Effector memory CD8-positive, alpha-beta T cell (primary cell): ENCODE measurements at places on chromosomes 11 and 22.

DNA sequence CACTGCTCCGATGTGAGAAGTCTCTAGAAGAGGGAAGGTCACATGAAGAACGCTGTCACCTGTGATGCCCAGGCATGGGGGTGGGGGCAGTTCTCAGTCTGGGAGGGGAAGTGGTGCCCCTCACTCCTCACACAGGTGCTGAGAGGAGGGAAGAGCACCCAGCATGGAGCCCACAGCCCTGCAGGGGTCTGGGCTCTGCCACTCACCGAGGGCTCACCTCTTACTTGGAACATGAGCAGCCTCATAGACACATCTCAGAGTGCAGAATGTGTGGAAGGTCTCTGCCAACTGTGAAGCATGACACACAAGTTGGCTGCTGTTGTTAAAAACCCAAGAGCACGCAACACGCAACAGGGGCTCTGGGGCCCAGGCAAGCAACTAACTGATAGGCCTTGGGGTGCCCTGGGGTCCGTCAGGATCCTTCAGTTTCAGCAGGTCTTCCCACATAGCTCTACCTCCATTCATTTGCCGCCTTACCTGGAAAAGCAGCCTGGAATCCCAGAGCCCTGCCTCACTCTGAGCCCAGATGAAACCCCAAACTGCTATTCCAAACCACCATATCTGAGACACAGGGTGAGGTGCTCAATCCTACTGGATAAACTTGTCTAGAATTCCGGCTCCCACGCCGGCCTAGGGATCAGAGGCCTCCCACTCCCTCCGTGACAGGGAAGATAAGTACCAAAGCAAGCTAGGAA lies 17.5 kb upstream of the TMPRSS4 start:
- H3K36me3 ChIP-seq: no peaks in the 10 kb centered on the region
- H3K27me3 ChIP-seq: peaks cover 10% of the 10 kb centered on the region
- H3K4me1 ChIP-seq: peaks cover 8% of the 10 kb centered on the region
- no peak for DNase-seq

GRCh38 chr11:123173040-123173855 lies 21.8 kb downstream of the CLMP start:
- H3K4me1 ChIP-seq: no peaks in the 10 kb centered on the region
- no peaks in the 10 kb centered on the region for H3K36me3 ChIP-seq
- H3K27ac ChIP-seq: no peak overlapping the region
- H3K4me3 ChIP-seq: no peak overlapping the region
- DNase-seq: no peak
- peaks cover 8% of the 10 kb centered on the region for H3K27me3 ChIP-seq

DNA sequence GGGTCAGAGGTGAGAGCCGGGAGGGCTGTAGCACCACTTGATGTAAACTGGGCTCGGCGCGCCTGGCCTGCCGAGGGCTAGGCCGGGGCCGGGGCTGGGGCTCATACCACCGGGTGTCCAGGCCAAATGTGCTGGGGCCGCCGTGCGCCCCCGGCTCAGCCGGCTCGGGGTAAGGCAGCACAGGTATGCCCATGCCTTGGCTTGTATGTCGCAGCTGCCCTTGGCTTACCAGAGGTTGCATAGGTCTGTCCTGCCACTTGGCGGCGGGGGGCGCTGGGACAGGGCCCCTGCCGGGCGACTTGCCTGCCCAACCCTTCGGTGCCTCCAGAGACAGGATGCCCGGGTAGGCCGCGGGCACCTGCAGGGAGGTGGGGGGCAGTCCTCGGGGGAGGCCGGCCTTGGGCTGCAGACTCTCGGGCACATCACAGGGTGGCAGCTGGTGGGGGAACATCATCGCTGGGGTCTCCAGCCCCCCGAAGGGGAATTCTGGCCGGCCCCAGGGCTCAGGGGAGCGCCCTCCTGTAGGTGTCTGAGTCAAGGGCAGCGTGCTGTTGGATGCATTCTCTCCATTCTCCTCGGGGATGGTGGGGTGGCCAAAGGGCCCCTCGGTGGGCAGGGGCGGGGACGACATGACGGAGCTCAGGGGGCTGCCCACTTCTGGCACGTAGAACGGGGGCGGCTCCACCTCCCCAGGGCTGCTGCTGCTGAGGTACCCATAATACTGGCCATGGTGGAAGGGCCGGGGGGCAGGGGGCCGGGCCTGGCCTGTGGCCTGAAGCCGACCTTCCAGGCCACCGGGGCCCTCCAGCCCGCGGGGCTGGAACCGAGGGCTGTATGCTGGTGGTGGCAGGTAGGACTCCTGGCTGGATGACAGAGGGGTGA lies 36.4 kb downstream of the IGSF9B start:
- H3K4me1 ChIP-seq: no peaks in the 10 kb centered on the region
- H3K36me3 ChIP-seq: no peaks in the 10 kb centered on the region
- H3K4me3 ChIP-seq: no peak overlapping the region
- H3K27me3 ChIP-seq: no peaks in the 10 kb centered on the region
- no peak overlapping the region for H3K27ac ChIP-seq

DNA sequence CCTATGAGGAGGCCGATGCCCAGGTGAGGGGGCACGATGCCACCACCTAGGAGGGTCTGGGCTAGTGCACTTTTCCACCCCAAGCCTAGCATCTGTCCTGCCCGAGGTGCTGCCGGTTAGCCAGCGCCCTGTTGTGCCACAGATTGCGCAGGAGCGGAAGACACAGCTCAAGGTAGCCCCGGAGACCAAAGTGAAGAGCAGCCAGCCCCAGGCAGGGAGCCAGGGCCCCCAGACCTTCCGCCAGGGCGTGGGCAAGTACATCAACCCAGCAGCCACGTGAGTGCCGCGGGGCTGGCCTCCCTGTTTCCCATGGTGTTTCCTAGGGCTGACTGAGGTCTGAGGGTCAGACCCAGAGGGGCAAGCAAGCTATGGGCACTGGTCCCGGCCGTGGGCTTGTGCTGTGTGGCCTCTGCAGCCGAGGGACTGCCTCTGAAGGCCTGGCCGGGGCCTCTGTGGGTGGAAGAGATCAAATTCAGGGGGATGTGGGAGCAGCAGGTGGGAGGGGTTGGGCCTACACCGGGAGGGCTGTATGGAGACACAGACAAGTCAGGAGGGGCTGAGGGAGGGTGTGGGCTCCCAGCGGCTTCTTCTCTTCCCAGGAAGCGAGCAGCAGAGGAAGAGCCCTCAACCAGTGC lies 29.1 kb downstream of the PPIL2 start:
- peak overlapping the region; percentile 82 for H3K27ac ChIP-seq
- no peaks in the 10 kb centered on the region for H3K27me3 ChIP-seq
- DNase-seq: no peak
- peaks cover 9% of the 10 kb centered on the region for H3K4me1 ChIP-seq
- H3K4me3 ChIP-seq: no peak overlapping the region
- peaks cover 59% of the 10 kb centered on the region for H3K36me3 ChIP-seq

GRCh38 chr11:96215826-96216225 lies 127.2 kb downstream of the MAML2 start:
- H3K27me3 ChIP-seq: no peaks in the 10 kb centered on the region
- H3K27ac ChIP-seq: peak overlapping the region; percentile 95
- no peak for DNase-seq
- peaks cover 48% of the 10 kb centered on the region for H3K4me1 ChIP-seq
- H3K4me3 ChIP-seq: peak overlapping the region; percentile 62
- H3K36me3 ChIP-seq: peaks cover 4% of the 10 kb centered on the region

DNA sequence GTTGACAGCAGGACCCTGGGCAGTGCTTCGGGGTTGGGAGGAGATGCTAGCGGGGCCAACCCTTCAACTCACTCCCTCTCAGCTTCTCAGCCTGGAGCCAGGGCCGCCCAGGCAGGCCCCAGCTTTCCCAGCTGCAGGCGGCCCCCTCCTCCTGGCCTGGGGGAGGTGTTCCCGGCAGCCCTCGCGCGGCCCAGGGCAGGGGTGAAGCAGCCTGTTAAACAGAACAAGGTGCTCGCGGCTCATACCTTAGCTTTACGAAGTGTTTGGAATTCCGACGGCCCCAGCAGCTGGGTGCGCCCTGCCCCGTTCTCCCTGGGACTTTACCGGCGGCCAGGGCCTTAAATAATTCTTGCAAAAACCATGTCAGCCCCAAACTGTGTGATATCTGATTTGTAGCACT lies 17.2 kb downstream of the MRPL23 start:
- DNase-seq: no peak
- no peak overlapping the region for H3K4me3 ChIP-seq
- no peak overlapping the region for H3K27ac ChIP-seq
- H3K36me3 ChIP-seq: no peaks in the 10 kb centered on the region

GRCh38 chr11:65381716-65382032 lies 772 bp downstream of the SLC25A45 start:
- H3K4me3 ChIP-seq: peak overlapping the region; percentile 93
- DNase-seq: no peak
- no peaks in the 10 kb centered on the region for H3K27me3 ChIP-seq
- H3K36me3 ChIP-seq: peaks cover 11% of the 10 kb centered on the region
- peaks cover 40% of the 10 kb centered on the region for H3K4me1 ChIP-seq
- peak overlapping the region; percentile 98 for H3K27ac ChIP-seq

DNA sequence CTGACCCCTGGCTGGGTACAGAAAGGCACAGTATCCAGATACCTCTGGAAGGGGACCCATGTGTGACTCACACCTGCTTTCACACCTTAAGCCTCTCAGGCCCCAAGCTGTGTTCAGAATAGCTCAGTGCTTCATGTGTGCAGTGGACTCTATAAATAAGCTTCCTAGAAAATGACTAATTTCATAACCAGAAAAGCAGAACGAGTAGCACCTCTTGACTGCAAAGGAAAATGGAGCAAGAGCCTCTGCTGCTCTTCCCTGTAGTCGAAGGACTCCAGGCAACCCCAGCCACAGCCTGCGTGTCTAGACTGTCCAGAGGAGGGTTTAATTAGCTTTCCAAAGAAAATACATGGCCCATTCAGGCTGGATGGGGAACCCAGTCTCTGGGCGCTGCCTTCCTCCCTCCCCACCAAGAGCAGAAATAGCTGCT lies 23.1 kb downstream of the PTPN5 start:
- H3K36me3 ChIP-seq: no peaks in the 10 kb centered on the region
- H3K27me3 ChIP-seq: peaks cover 55% of the 10 kb centered on the region
- DNase-seq: no peak

DNA sequence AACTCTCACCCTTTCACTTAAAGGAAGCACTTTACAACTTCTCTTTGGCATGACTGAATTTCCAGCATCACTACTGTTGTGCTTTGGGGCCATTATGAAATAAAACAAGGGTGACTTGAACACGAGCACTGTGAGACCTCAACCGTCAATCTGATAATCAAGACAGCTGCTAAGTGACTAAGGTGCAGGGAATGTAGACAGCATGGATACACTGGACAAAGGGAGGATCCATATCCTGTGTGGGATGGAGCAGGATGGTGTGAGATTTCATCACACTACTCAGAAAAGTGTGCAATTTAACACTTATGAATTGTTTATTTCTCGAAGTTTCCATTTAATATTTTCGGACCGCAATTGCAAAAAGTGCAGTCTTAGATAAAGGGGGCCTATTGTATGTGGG lies 16.1 kb upstream of the EXPH5 start:
- H3K27me3 ChIP-seq: peaks cover 14% of the 10 kb centered on the region
- DNase-seq: no peak
- no peaks in the 10 kb centered on the region for H3K4me1 ChIP-seq
- H3K36me3 ChIP-seq: peaks cover 3% of the 10 kb centered on the region
- no peak overlapping the region for H3K4me3 ChIP-seq
- H3K27ac ChIP-seq: no peak overlapping the region

- H3K36me3 ChIP-seq: peaks cover 4% of the 10 kb centered on the region
- H3K4me1 ChIP-seq: no peaks in the 10 kb centered on the region
- no peak overlapping the region for H3K27ac ChIP-seq
Measured at GRCh38 chr11:27281276-27281675, 81.7 kb downstream of the CCDC34 start.

- H3K4me3 ChIP-seq: peak overlapping the region; percentile 96
- peaks cover 91% of the 10 kb centered on the region for H3K36me3 ChIP-seq
- no peak for DNase-seq
- no peaks in the 10 kb centered on the region for H3K27me3 ChIP-seq
- H3K27ac ChIP-seq: peak overlapping the region; percentile 95
Measured at GRCh38 chr11:67272327-67273259, 6.3 kb downstream of the GRK2 start.

DNA sequence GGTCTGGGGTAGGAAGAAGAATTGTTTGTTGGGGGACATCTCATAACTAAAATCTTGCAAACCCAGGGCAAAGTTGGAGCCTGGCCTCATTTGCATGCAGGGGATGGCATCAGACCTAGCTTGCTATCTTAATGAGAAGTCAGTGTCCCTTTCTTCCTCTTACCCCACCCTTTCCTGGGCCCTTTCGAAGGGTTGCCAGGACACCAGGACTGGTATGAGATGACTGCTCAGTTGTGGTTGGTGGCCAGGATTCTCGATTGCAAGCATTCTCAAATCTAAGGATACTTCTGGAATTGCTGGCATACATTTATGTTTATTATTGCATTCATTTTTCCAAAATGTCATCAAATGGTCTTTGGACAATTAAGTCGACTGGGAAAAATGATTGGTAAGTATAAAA lies 131.0 kb downstream of the SLC1A2 start:
- H3K4me1 ChIP-seq: no peaks in the 10 kb centered on the region
- H3K36me3 ChIP-seq: no peaks in the 10 kb centered on the region
- no peak for DNase-seq
- H3K27ac ChIP-seq: no peak overlapping the region

GRCh38 chr11:118927554-118928100 lies 1.9 kb upstream of the BCL9L start:
- peak overlapping the region; percentile 91 for H3K4me3 ChIP-seq
- peaks cover 49% of the 10 kb centered on the region for H3K4me1 ChIP-seq
- no peaks in the 10 kb centered on the region for H3K27me3 ChIP-seq

- no peak overlapping the region for H3K27ac ChIP-seq
- H3K4me1 ChIP-seq: no peaks in the 10 kb centered on the region
- no peak for DNase-seq
- no peaks in the 10 kb centered on the region for H3K27me3 ChIP-seq
- no peak overlapping the region for H3K4me3 ChIP-seq
Measured at GRCh38 chr22:44368611-44369292, 56.0 kb upstream of the SHISAL1 start.

- H3K4me3 ChIP-seq: peak overlapping the region; percentile 60
- no peaks in the 10 kb centered on the region for H3K27me3 ChIP-seq
- peaks cover 47% of the 10 kb centered on the region for H3K36me3 ChIP-seq
- H3K27ac ChIP-seq: no peak overlapping the region
Measured at GRCh38 chr11:118229274-118229847, 4.5 kb upstream of the JAML start.

DNA sequence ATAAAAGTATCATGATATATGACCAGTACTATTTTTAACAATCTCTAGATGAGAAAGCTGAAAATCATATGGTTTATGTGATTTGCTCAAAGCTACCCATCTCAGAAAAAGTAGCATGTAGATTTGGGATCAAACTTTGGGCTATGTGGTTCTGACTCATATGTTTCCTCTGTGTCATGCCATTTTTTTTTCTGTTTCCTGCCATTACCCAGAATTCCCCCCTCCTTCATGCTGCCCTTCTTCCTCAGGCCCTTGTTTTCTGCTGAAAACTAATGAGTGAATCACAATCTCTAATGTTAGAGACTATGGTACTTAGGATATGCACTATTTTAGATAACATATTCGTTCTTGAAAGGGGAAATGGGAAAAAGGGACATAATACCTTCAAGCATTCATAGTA lies 80.7 kb downstream of the JRKL start:
- H3K4me3 ChIP-seq: no peak overlapping the region
- H3K27ac ChIP-seq: no peak overlapping the region
- no peaks in the 10 kb centered on the region for H3K4me1 ChIP-seq
- no peaks in the 10 kb centered on the region for H3K36me3 ChIP-seq
